ENCODE measurements at places on chromosomes 11 and 22.

DNA sequence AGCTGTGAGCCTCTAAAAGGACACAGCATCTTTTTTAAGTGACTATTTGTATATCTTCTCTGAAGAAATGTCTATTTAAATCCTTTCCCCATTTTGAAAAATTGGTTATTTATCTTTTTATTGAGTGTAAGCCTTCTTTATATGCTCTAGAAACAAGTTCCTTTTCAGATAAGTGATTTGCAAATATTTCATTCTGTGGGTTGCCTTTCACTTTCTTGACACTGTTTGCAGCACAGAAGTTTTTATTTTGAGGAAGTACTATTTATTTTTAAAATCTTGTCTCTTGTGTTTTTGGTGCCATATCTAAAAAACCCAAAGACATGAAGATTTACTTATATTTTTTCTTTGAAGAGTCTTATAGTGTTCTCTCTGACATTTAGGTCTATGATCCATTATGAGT lies 40.1 kb upstream of the LYVE1 start:
- DNase-seq, result no peak

- DNase-seq, result no peak
Measured at GRCh38 chr11:21810650-21811049, 382.2 kb upstream of the ANO5 start.

GRCh38 chr11:61109671-61110070 lies 7.4 kb downstream of the CD5 start:
- DNase-seq, result no peak

GRCh38 chr22:31337178-31337577 lies 9.0 kb downstream of the PATZ1 start:
- DNase-seq, result no peak

DNA sequence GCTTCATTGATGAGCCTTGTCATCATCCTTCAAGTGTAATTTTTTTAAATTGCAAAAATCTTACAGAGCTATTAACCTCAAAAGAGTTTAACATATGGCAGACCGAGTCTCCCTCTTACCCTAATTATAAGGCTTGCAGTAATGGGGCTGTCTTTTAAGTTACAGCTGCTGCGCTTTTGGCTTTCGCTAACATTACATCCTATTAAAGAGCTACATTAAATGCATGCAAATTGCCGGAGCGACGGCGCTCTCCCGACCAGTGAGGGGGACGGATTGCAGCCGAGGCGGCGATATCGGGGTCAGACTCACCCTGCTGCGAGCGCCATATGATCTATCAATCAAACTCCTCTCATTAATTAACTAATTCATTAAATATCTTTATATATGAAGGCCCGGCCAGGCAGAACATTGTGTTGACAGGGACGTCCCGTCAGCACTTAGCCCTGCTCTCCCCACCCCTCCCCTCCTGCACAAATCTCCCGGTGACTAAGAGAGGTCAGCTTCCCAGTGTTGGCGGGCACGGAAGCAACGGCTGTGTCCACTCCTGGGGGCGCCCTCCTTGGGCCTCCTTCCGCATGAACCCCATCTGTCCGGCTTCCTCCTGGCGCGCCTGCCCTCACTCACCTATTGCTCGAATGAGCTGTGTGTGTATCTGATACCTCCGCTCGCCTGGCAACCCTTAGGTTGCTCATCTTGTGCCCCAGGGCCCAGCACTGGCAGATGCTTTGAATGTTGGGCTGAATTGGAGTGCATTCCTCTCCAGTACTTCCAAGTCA lies 156.0 kb upstream of the CADM1 start:
- no peak for DNase-seq

- DNase-seq, result no peak
Measured at GRCh38 chr11:3873712-3874349, 18.4 kb downstream of the STIM1 start.

DNA sequence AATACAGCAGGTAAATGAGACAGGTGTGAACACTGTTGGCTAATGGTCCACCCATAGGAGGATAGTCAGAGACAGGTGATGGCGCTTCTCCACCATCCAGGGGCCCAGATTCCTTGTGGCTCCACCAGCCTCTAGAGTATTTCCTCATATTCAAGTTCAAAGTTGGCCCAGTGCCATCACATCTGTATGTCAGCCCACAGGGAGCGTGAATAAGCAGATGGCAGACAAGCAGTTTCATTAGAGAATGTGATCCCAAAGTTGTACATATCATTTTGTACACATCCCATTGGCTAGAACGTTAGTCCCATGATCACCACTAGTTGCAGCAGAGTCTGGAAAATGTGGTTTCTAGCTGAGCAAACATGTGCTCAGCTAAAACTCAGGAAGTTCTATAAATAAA lies 11.0 kb upstream of the CWF19L2 start:
- no peak for DNase-seq

GRCh38 chr11:61793083-61793828 lies 545 bp downstream of the FEN1 start:
- no peak for DNase-seq

- no peak for DNase-seq
Measured at GRCh38 chr22:48586799-48587185, 1240.9 kb downstream of the BRD1 start.

- DNase-seq, result no peak
Measured at GRCh38 chr11:43547889-43548381, 132.6 kb upstream of the HSD17B12 start.

DNA sequence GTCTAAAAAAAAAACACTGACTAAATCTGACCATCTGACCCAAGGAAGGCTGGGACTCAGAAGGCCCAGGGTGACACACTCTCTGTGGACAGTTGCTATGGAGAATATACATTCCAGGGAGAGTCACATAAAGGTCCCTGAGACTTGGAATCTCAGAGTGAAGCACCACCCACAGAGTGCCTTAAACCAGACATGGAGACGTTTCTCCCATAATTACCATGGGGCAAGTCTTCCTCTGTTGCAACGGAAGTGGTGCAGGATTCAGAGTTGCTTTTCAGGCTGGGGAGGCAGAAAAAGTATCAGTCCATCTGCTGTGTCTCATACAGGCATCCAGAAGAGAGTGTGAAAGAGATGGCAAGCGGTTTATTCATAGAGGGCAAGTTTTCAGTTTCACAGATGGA lies 58.7 kb upstream of the SLN start:
- DNase-seq, result no peak

- DNase-seq, result no peak
Measured at GRCh38 chr11:133810766-133811165, 34.5 kb downstream of the SPATA19 start.

DNA sequence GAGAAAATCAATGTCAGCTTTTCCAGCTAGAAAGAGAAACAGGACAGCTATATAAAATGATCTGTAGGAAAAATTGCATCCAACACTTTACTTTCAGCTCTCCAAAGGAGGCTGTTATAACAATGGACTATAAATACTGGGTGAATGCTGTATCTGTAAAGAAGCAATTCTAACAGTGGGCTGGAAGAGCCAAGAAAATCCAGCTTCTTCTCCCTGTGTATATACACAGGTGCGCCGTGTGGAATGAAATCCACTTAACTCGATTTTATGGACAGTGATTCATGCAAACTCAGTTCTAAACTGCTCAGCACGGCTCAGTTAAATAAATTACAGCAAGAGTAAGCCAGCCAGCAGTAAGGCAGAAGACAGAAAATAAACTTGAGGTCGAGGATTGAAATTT lies 32.5 kb upstream of the LMO2 start:
- DNase-seq, result no peak

Data from activated naive CD4-positive, alpha-beta T cell treated with Interleukin-2 at 50 U/mL for 16 hours (primary cell).